C1 segment of cervical spinal cord (tissue), 14 donors: ENCODE measurements at places on chromosomes 7 and 10.

DNA sequence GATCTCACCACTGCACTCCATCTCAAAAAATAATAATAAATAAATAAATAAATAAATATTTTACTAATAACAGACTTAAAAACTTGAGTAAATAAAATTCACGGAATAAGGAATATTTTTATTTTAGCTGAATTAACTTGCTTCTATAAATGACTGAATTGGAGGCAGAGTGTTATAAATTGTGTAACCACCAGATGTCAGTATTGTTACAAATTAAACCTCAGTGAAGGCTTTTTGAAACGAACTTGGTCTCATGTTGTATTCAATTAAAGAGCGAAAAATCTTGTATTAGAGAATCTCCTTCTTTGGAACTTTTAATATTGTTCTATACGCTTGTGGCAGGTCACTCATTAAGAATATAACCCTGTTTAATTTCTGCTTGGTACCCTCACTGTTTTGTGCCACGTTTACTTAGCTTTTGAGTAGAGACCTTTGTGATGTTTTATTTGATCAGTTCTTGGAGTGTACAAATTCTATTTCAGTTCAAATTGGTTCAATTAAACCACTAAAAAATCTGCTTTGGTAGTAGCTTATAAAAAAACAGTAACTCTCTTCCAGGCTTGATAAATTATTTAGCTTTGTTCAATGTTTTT lies 45.6 kb upstream of the SCIN start:
- DNase-seq, result no peak

DNA sequence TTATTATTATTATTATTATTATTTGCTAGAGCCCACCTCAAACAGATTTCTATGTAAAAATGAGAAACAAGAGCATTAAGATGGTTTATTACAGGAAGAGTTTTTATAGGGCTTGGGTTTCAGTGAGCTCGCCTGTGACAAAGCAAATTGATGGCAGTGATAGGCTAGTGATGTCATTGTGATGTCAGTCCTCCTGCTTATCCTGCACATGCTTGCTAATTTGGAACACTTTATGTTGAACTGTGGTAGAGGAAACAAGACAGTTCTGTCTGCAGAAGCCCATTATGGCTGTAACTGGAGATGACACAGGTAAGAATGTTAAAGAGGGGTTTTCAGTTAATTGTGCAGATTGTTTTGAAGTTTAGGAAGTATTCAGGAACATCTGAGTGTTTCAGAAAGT lies 68.3 kb downstream of the CREM start:
- no peak for DNase-seq

- no peak for DNase-seq
These were observed 608.7 kb downstream of the DNAJB9 start for GRCh38 chr7:109178342-109178741.

DNA sequence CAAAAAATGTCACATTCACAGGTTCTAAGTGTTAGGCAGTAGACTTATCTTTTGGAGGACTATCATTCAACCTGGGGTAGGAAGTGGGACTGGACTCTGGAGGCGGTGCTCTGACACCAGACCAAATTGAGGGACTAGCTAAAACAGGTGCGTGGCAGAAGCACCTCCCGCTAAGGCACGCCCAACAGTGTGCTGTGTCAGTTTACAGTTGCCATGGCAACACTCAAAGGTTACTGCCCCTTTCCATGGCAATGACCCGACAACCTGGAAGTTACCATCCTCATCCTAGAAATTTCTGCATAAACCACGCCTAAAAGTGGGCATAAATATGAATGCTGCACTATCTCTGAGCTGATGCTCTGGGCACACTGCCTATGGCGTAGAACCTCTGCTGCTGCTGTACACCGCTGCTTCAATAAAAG lies 14.0 kb upstream of the BLNK start:
- DNase-seq, result no peak

- no peak for DNase-seq
These were observed 132.0 kb upstream of the MDFIC start for GRCh38 chr7:114789871-114790311.

DNA sequence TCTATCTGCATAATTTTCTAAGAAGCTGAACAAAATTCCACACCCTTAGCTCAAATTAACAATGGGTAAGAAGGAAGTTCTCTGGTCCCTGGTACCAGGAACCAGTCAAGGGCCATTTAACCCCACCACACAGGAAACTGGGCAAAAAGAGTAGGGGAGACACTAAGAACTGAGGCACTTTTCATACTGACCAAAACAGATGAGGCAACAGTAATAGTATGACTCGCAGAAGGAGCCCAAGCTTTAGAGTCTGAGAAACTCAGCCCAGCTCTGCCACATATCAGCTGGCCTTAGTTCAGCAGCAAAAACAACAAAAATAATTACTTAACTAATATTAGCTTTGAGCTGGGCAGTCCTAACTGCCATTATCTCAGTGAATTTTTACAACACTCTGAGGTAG lies 221.2 kb downstream of the FAM107B start:
- no peak for DNase-seq

DNA sequence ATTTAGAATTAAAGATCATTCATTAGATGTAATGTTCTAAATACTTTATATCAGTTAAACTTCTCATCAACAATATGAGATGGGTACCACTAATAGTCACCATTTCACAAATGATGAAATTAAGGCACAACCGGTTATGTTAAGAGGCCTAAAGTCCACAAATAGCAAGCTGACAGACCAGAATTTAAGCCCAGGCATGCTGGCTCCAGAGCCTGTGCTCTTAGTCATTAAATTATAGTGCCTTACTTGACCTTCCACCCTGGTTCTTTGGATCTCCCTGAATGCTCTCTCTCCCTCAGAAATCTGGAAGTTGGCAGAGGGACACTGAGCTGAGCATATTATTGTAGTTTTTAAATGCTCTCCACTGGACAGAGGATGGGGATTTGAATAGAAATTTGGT lies 3.6 kb downstream of the LIPN start:
- no peak for DNase-seq

DNA sequence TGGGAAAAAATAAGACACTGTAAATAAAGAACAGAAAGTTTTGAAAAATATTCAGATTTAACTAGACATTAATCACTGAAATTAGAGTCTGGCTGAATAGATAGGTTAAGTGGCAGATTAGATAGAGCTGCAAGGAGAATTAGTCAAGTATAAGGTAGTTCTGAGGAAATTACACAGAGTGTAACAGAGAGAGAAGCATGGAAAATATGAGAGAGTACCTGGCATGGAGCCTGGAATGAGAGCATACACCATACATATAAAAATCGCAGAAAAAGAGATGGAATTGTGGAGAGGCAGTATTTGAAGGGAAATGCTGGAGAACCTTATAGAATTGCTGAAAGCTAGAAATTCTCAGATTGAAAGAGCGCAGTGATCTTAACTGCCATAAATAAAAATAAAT lies 46.9 kb downstream of the ZNRF2 start:
- DNase-seq, result no peak

GRCh38 chr10:44961230-44961571 lies 1.6 kb downstream of the RASSF4 start:
- no peak for DNase-seq

GRCh38 chr10:28367929-28368484 lies 65.1 kb upstream of the MPP7 start:
- DNase-seq, result peak; percentile 0

DNA sequence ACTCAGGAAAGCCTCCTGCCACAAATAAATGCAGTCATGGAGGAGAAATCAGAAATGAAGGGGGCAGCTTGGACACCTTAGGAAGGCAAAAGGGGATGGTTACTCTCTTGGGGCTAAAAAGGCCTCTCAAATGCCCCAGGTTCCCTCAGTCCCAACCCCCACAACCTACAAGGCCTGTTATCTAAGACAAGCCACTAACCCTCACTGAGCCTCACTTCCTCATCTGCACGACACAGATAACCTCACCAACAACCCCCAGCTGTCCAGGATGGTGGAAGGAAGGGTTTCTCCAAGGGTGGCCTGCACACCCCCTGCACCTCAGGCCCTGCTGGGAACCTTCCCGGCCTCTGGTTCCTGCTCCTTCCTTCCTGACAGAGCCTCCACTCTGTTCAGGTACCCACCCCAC lies 29.2 kb downstream of the SORBS1 start:
- no peak for DNase-seq

- DNase-seq, result no peak
These were observed 116.1 kb downstream of the SMURF1 start for GRCh38 chr7:99027841-99028240.

DNA sequence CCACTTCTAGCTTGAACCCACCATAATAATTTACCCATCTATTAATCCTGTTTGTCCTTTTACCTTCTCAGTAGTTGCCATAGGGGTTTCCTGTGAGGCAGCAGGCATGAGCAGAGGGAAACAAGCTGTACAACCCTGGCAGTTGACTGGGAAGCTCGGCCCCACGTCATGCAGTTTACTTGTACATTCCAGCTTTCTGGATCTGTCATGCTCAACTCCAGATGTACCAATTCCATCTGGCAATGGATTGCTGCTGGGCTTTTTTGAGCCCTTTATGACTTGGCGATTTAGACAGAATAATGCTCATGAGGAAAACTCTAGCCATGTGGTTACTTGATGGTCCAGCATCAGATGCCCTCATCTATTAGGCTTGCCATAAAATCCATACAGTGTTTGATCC lies 112.5 kb downstream of the GNAI1 start:
- DNase-seq, result no peak

DNA sequence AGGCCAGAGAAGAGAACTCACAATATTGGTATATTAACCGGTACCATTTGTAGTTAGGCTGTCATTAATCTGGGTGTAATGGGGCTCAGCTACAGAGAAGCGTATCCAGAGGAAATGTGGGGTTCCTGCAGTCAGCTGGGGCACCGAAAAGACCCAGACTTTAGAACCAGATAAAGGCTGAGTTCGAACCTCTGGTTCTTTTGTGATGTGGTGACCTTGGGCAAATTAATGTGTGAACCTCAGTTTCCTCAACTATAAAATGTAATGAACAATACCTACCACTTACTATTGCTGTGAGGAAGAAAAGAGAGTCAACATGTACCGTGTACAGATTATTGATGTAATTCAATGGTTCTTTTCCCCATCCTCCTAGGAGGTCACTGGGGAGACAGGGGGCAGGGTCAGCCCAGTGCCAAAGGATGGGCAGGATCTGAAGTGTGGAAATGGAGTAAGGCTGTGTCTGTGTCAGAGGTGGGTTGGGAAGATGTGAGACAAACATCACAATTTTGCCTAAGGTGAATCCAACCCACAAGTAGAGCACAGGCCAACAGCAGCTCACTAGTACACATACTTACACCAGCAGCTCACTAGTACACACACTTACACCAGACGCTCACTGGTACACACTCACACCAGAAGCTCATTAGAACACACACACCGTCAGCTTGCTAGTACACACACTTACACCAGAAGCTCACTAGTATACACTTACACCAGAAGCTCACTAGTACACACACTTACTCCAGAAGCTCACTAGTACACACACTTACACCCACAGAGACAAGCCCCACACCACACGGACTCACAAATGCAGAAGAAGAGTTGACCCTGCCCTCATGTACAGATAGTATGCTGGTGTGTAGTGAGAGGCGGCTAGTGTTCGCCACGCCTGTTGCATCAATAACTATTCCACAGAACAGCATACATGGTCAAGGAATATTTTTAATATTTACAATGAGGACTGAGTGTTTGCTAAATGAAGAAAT lies 28.0 kb downstream of the PRSS2 start:
- no peak for DNase-seq

DNA sequence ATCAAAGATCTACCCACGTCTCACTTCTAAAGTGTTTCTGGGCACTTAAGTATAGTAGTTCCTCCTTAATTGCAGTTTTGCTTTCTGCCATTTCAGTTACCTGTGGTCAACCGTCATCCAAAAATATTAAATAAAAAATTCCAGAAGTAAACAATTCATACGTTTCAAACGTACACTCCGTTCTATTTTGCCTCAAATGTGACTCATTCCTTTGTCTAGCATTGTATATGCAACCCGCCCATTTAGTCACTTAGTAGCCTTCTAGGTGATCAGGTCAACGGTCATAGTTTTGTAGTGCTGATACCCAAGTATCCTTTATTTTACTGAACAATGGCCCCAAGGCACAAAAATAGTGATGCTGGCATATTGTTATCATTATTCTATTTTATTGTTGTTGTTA lies 33.8 kb downstream of the HGF start:
- no peak for DNase-seq

DNA sequence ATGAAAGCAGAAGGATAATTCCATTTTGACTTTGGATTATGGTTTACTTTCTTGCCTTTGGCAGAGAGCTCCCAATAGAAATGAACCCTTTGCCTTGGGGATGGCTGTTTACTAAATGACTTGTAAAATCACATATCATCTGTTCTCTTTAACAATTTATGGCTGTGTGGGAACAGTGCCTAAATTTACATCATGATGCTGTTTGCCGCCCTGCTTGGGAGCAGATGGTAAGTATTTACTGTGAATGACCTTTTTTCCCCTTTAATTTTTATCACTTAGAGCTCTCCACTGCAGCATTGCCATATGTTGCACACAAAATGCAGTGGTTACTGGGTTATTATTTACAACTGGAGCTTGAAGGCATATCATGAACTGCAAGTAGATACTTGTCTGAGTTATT lies 13.4 kb downstream of the HEPACAM2 start:
- DNase-seq, result no peak

GRCh38 chr10:47435081-47435480 lies 48.8 kb downstream of the ANXA8 start:
- no peak for DNase-seq

GRCh38 chr10:73931767-73932619 lies 21.1 kb downstream of the PLAU start:
- DNase-seq, result no peak

DNA sequence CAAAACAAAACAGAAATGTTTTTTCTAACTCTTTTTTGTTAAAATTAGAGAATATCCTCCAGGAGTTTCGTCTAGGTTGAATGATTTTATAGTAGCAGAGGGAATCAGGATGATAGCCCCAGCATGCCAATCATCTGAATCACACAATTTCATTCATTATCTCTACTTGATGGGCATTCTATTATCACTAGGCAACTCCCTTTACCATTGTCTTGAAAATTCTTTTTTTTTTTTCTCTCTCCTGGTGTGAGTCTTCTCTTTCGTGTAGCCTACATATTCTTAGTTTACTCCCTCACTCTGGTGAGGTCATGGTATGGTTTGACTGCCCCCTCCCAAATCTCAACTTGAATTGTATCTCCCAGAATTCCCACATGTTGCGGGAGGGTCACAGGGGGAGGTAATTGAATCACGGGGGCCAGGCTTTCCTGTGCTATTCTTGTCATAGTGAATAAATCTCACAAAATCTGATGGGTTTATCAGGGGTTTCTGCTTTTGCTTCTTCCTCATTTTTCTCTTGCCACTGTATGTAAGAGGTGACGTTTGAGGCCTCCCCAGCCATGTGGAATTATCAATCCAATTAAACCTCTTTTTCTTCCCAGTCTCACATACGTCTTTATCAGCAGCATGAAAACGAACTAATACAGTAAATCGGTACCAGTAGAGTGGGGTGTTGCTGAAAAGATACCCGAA lies 105.0 kb downstream of the OTUD1 start:
- DNase-seq, result no peak

DNA sequence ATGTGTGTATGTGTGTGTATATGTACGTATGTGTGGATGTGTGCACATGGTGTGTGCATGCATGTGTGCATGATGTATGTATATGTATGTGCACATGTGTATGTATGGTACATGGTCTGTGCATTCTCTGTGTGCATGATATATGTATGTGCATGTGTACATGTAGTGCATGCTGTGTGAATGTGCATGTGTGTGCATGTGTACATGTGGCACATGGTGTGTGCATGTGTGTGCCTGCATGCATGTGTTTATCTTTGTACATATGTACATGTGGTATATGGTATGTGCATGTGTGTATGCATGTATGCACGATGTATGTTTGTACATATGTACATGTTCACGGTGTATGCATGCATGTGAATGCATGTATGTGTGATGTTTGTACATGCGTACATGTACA lies 383.7 kb downstream of the TYW1 start:
- DNase-seq, result no peak

GRCh38 chr7:2860627-2861133 lies 16.6 kb upstream of the GNA12 start:
- DNase-seq, result no peak
